Stimulated activated CD8-positive, alpha-beta memory T cell treated with anti-CD3 and anti-CD28 coated beads, Interleukin-7, amount 100 ng/mL, for 1 hour (primary cell): ENCODE measurements at places on chromosomes 16 and 17.

DNA sequence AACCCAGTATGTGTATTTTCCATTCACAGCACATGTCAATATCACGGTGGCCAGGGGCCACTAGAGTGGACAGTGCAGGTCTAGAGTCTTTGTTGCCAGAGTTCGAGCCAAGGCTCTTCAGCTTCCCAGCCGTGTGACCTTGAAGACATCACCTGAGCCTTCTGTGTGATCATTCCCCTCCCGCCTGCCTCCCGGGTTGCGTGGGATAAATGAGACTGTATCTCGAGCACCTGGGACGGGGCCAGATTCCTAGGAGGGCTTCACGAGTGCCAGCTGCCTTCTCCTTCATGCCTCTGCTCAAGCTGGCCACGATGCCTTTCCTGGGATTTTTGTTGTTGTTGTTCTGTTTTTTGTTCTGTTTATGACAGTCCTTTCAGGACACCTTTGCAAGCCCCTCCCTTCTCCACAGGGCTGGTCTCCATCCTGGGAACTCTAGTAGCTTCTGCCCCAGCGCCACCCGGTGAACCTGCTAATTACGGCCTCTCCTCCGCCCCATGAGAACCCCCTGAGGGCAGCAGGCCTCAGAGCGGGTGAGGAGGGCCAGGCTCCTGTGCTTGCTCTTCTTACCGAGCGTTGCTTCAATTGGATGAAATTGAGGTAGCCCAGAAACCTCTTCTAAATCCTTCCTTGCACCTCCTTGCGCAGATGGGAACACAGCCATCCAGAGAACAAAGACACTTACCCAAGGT is 3.9 kb downstream of the SPNS2 start:
- DNase-seq: no peak

- DNase-seq: no peak
Observed at GRCh38 chr17:71412803-71413202, 708.0 kb upstream of the SOX9 start.

DNA sequence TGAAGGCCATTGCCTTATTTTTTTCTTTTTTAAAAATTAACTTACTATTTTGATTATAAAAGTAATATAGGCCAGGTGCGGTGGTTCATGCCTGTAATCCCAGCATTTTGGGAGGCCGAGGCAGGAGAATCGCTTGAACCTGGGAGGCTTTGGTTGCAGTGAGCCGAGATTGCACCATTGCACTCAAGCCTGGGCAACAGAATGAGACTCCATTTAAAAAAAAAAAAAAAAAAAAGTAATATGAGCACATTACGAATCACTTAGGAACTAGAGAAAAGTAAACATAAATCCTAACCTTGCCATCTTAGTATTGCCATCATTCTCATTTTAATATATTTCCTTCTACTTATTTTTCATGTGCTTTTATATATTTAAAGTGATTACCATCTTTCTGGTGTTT is 12.9 kb upstream of the TACO1 start:
- DNase-seq: no peak

DNA sequence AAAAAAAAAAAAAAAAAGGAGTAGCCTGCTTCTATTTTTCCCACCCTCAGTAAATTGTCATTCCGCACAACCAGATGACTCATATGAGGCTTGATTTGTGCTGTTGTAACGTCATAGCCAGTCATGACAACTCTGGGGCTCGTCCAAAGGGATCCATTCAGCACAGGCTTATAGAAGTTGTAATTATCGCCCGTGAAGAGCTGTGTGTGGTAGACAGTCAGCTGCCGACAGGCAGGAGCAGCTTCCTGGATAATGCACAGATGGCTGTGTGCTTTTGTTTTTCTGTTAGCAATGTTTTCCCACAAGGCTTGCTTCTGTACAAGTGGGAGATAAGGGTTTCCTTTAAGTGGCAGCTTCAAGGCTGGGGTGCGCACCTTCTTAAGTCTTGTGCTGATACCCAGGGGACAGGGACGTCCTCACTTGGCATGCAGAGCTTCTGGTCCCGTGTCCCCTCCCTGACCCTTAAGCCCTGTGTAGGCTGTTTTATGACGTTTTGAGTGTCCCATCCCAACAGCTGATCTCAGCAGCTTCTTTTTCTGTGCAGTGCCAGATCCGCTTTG is 26.0 kb downstream of the SNX29 start:
- DNase-seq: no peak

GRCh38 chr17:60060474-60060873 is 18.2 kb downstream of the HEATR6 start:
- DNase-seq: no peak

GRCh38 chr17:1878419-1879121 is 48.8 kb downstream of the RPA1 start:
- DNase-seq: no peak

DNA sequence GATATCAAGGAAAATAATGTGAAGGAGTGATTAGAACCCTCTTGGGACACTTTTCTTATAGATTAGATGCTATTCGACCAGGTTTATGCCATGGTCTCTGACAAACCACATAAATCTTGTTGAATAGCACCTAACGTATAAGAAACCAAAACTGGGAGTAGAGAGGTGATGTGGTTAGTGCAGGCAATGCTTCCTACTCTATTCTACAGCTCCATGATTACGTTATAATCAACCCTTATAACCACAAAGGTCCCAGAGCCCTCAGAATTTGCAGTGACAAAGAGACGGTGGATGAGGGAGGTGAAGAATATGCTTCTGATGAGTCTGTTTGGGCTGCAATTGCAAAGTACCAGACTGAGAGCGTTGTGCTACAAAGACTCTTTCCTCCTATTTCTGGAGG is 78.4 kb downstream of the ARHGAP44 start:
- no peak for DNase-seq

DNA sequence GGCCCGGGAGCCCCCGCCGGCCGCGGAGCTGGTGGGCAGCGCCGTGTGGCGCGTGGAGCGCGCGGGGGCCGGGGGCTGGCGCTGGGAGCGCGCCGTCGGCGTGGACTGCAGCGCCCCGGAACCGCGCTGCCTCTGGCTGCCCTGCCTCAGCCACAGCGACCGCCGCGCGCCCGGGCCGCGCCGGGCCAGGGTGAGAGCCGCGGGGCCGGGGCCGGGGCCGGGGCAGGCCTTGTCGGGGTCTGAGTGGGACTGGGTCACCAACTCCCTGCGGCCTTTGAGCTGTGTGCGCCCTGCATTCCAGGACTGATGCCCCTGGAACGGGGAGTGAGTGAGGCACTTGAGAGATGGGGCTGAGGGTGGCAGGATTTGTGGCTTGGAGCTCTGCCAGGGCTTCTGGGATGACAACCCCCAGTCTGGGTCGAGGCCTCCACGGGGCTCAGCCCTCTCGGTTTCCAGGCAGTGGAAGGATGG is 25.7 kb downstream of the ARHGAP23 start:
- no peak for DNase-seq

- DNase-seq: no peak
Observed at GRCh38 chr17:70084476-70084875, 9.5 kb downstream of the KCNJ16 start.

- no peak for DNase-seq
Observed at GRCh38 chr17:40819528-40820125, 2.8 kb downstream of the KRT10 start.

DNA sequence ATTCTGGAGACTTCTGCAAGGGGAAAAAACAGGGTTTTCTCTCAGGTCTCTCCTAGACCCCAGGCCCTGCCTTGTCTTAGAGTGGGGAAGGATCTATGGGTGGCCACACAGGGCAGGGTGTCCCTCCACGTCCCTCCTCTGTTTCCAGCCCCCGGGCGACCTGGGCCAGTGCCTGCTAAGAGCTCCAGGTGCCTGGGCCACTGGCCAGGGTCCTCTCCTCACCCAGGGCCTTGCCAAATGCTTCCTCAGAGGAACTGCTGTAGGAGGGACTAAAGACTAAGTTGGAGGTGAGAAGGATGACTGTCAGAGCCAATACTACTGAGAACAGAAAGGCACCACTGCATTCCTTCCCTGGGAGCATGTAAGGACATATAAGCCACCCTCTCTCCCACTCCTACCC is 11.4 kb downstream of the NOS2 start:
- DNase-seq: no peak

DNA sequence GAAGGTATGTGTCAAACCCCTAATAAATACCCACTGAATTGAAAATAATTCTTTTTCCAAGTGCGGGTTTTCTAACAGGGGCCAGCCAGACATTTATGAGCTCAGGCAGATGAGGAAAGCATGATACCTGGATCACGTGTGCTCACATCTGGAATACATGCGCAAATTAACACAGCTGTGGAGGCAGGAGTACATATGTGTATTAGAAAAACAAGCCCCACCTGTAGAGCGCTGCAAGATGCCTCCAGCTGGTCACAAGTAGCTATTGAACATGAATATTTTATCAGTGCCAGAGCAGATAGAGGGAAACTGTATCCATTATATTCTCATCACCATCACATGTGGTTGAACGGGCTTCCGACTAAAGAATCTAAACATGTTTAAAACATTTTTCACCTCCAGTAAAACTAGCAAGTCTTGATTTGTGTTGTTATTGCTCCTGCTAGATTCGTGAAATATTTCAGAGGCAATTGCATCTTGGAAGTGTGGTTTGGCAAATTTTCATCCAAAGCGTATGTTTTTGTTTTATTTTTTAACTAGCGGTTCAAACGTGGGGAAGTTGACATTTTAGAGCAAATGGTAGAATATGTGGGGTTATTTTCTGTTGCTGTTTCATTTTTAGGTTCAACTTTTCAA is 482.8 kb downstream of the CDH13 start:
- no peak for DNase-seq

DNA sequence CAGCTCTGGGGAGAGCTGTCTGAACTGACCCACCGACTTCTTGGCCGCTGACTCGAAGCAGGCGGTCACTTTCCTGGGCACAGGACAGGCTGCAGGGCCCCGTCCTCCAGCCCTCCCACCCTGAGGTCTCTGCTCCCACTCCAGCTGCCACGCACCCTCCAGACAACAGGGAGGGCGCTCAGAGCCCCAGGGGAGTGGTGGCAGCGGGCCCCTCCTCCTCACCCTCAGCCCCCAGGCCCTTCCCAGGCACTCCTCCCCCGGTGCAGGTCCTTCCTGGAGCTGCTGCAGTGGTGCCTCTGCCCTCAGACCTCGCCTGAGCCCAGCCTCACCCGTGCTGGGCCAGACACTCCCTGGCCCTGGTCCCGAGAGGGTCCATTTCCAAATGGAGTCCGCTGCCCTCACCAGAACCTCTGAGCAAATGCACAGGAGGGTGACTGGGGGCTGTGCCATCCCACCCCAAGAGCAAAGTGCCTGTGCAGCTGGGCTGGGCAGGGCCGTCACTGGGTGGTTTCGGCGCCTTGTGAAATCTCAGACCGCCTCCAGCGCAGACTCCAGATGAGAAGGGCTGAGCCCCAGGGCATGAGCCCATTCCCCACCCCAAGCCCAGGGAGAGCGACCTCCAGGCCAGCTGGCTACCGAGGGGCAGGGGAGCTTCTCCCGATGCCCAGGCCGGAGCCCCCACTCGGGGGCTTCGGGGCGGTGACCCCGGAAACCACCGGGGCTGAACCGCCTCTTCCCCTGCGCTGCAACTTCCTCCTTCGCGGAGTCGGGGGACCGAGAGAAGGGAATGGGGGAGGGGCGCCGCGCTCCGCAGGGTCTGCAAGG is 717 bp downstream of the CYBA start:
- no peak for DNase-seq

DNA sequence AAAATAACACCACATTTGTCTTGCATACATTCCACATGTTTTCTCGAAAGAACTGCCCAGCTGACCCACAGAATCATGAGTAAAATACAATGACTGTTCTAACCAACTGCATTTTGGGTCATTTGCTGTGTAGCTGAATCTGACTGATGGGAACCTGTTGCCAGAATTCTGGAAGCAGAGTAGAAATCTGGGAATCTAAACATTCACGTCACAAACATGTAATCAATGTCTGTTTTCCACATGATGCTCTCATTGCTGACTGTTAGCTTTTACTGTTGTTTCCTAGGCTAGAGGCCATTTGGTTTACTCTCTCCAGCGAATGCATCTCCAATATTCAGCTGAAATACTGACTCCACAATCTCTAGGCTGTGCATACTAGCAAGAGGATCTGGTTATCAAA is 710.1 kb downstream of the KCNJ2 start:
- DNase-seq: no peak

- no peak for DNase-seq
Observed at GRCh38 chr17:65559804-65560627, 1.4 kb downstream of the AXIN2 start.

DNA sequence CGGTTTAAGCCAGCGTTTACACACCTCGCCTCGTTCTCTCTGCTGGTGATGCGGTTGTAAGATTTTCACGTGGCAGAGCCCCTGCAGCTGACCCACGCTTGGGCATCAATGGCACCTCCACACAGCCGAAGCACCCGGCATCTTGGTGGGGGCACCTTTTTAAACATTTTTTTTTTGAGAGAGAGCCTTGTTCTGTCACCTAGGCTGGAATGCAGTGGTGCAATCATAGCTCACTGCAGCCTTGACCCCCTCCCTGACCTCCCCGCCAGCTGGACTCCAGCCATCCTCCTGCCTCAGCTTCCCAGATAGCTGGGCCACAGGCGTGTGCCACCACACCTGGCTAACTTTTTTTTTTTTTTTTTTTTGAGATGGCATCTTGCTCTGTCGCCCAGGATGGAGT is 4.9 kb downstream of the WDR90 start:
- no peak for DNase-seq

- DNase-seq: no peak
Observed at GRCh38 chr16:60137891-60138290, 1403.8 kb upstream of the GOT2 start.

GRCh38 chr16:70364399-70364798 is 17.7 kb downstream of the DDX19A start:
- no peak for DNase-seq

- DNase-seq: no peak
Observed at GRCh38 chr16:82340531-82340930, 170.5 kb upstream of the MPHOSPH6 start.

GRCh38 chr17:4956493-4957061 is 5.7 kb downstream of the ENO3 start:
- no peak for DNase-seq

DNA sequence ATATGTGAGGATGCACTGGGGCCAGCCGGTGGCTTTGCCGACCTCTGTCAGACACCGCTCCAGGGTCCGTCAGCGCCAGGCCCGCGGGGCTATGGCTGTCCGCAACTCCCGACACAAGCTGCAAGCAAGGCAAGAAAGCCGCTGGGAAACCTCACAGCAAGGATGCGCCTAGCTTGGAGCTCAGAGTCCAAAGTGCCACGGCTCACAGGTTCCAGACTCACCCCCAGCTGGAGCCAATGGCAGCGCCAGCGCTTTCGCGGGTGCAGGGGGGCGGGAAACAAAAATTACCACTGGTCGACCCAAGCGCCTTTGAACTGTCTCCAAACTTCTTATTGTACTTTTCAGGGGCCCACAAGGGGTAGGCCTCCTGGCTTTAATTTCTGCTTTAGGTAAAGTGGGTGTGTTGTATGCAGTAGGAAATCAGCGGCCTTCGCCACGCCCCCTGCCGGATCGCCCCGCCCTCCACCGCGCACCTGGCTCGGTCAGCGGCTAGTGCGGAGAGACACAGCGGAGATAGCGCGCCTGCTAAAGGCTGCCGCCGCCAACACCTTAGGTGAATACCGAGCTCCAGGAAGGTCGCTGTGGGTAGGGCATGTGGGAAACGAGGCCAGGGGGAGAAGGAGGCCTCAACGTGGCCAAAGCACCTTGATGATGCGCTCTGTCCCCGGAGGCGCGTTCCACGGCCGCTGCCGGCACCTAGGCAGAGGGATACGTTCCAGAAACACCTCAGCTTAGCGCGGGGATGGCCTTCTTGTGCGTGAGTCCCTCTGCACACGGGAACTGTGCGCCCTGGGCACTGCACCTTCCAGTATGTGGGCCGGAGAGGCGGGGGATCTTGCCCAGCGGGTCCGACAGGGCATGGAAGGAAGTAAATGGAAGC is 61.0 kb upstream of the RBL2 start:
- peak; percentile 73 for DNase-seq
